SHP77 treated with DMSO at 0.1 percent for 48 hours (cell line): ENCODE measurements at places on chromosomes 5 and 9.

GRCh38 chr9:92656537-92656925, 13.4 kb downstream of the IPPK start:
- no peak for DNase-seq

GRCh38 chr5:127143722-127144121, 70.4 kb upstream of the C5orf63 start:
- DNase-seq, result no peak

DNA sequence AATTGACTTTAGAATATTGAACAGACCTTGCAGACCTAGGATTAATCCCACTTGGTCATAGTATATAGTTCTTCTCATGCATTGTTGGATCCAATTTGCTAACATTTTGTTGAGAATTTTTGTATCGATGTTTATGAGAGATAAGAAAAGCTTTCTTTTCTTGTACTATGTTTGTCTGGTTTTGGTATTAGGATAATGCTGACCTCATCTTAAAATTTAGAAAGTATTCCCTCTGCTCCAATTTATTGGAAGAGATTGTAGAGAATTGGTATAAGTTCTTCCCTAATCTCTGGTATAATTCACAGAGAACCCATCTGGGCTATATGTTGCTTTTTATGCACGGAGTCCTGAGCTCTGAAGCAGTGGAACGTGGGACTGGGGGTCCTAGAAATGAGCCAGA, 67.7 kb downstream of the ADAMTS16 start:
- no peak for DNase-seq

- DNase-seq, result no peak
These were observed 19.0 kb upstream of the LIFR start for GRCh38 chr5:38575476-38575875.

DNA sequence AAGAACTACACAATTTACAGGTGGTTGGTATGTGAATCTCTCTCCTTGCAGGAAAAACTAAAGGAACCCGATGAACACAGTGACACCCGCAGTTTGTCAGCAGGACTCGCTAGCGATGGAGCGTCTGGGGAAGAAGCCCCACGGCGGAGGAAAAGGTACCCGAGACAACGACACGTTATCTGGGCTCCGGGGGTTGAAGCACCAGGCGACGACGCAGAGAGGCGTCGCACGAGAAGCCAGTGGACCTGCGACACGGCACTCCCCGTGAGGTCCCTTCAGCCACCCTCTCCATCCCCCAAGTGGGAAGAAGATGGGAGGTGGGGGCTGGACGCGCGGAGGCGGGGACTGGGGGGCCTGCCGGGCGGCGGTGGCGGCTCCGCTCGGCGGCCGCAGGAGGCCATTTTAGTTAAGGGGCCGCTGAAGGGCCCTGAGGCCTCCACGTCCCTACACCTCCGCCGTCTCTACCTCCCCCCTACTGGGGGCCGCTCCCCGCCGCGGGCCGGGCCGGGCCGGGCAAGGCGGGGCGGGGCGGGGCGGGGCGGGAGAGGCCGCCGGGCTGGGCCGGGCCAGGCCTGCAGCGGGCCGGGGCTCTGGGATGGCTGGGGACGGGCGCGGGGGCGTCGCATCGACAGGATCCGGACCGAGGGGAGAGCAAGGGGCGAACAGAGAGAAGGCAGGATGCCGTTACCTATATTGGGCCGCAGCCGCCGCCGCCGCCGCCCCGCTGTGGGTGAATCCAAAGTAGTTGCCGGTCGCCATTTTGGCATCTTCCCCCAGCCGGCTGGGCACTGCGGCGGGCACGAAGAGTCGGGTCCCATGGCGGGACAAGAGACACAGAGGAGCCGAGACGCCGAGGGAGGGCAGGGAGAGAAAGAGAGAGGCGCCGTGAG, 754 bp downstream of the ZFR start:
- no peak for DNase-seq

DNA sequence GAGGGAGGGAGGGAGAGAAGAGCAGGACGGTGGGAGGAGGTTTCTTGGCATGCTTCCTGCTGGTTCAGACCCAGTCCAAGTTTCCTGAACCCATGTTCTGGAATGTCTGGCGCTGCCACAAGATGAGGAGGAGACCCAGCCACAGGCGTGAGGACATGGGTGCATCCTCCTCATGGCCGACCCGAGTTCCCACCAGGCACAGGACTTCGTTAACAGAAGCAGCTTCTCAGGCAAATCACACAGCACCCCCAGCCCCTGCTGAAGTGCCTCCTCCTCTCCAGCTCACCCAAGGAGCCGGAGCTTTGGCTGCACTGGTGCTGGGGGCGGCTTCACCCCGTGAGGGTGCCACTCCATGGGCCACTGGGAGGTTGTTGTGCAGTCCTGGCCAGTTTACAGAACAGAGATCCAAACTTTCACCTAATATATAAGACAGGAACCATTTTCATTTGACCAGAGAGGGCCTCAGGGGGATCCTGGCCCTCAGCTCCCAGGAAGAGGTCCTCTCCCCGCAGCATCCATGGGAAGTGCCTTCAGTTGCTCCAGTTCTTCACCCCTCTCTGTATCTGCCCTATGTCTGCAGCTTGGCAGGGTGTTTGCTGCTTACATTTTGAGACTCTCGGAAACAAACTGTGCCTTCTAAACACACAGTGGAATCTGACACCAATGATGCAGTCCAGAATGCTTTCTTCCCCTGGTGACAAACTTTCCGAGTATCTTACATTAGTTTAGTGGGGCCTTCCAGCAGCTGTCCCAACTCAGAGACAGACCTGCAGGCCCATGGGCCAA, 10.2 kb upstream of the NKD2 start:
- DNase-seq, result no peak

DNA sequence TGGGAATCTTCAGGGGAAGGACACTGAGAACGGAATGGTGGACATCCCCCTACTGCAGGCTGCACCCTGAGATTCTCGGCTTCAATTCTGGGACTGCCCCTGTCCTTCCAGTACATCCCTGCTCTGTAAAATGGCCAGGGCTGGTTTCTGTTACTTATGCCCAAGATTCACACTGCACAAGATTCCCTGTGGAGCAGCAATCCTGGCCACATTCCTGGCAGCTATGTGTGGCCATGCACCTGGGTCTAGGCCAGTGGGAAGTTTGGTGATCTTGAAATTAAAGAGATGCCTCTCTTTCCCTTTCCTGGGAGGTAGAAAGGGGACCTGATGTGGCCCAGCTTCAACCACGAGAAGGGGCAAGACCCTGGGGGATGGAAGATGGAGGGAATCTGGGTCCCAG, 27.6 kb downstream of the WHRN start:
- no peak for DNase-seq

DNA sequence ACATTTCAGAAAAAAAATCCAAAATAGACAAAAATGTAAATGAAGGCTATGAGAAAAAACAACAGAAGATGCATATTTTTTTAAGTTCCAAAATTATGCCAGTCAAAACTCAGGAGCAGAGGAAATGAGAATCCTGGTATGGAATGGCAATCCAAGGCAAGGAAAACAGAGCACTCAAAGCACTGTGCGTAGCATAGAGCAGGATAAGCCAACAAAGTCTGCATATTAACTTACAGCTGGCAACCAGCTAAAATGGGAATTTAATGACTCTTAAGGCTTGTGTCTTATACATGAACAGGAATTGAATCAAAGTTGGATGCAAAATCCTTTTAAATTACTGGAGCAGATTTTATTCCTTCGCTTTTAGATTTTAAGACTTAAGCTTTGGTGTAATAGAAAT, 203.5 kb upstream of the DAPK1 start:
- no peak for DNase-seq

GRCh38 chr5:55934115-55934613, 60.6 kb downstream of the IL6ST start:
- DNase-seq, result no peak

DNA sequence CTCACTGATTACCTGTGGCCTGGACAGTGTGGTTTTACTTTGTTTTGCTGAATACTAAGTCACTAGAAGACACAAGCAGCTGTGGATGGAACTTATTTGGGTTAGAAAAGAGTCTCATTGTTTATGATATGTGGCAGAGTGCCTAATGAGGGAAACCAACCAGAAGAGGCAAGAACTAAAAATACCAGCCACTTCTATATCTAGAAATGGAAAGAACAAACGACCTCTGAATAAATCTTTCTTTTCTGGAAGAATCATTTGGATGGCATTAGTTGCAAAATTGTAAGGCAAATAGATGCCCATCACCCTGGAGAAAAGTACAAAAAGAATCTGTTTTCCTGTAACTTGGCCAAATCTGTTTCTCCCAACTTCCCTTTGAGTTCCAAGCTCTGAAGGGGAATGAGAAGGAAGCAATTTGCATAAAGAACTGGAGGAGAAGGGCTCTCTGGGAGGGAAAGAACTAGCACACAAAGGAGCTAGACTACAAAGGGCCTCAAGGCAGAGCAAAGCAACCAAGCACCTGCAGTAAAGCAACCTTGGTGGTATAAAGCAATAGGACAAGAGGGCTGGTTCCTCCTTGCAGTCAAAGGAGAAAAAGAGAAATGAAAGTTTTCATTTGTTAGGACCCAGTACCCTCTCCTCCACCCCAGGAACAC, 455.4 kb downstream of the CAAP1 start:
- no peak for DNase-seq
